Esophagus mucosa (tissue), 1 donor: ENCODE measurements at places on chromosomes 16 and 17.

DNA sequence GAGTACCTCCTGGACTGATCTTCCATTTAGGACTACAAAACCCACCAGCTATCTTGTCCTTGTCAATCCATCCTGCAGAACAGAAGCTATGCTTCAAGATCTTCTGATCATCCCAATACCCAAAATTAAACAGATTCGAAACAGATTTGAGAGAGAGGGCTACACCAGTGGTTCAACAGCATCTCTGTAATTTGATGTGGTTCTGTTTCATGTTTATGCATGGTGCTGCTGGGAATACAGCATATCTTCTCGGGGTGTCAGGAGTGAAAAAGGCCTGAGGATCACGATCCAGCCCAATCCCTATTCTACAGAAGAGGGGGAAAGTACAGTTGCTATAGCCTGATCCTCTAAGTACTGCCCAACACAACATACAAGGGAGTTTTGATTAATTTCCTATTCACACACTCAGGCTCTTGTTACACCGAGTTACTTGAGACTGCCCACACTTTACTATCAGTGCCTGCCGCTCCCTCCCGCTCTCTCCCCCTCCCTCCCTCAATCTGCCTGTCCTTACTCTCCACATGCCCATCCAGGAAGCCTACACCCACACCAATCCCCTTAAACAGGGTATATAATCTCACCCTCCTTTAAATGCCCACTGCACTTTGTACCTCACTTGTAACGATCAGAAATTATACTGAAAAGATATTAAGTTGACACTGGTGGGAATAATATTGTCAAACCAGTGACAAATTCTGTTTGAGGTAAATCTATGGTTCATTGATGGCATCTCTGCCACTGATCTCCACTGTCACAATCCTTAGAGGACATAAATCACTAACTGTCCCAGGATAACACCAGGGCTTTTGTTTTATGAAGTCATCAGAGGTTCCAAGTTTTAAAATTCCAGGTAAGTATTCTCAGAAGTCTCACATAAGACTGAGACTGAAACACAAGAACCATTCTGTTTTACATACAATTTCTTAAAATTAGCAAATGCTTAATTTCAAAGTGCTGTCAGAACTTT is 89.3 kb upstream of the PLEKHM1 start:
- ATAC-seq: no peak

DNA sequence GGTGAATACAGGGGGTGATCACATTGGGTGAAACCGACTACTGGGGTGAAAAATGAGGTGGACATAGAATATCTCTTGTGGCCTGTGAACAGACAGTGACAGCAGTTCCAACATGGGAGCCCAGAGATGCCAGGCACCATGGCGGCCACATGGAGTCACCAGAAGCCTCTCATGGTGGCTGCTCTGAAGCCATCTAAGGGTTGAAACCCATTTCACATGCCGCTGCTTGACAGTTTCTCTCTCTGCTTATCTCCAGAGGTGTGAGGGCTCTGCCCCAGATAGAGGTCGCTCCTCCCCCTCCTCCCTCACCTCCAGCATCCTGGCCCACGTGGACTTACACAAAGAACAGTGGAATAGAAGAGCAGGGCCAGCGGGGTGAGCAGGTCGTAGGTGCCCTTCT is 37.9 kb upstream of the PIK3R6 start:
- ATAC-seq: no peak

DNA sequence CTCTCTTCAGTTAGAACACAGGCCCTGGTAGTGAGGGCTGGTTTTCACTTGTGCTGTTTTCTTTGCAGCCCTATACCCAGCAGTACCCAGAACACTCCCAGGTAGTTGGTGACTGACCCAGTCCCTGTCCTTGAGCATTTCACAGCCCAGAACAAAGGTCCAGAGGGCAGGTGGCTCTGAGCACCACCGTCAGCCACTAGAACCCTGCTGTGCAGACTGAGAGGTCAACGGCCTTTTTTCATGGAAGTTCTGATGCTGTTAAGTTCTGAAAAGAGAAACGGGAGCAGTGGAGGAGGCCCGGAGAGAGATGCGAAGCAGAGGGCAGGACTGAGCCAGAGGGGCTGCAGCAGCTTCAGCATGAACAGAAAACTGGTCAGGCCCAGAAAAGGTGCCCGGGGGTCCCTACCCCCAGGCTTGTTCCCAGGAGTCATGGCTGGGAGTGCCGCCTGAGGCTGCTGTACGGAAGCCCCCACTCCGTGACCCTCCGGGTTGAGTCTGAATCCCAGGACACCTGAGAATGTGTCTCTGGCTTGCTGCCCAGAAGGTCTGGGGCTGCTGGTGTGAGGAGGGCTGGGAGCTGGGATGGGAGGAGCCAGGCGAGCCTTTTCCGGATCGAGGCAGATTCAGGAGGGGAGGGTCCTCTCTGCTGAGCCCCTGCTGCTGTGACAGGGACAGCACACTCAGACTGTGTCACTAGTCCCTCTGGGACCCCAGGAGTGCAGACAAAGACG is 8.7 kb downstream of the ZNF276 start:
- ATAC-seq: no peak

DNA sequence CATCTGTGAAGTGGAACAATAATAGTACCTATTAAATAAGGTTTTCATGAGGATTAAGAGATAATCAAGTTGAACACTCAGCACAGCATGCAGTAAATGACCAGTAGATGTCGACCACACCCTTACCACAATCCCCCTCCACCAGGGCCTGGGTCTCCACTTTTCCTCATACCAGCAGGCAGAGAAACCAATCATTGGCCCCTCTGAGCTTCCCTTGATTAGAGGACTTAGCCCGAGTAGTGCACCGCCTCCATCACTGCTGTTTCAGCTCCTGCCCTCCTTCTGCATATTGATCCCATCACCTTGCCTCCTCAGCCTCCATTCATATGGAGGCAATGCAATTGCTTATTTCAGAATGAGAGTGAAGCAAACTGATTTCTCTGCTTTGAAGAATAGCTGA is 96.5 kb upstream of the CDH11 start:
- ATAC-seq: no peak

DNA sequence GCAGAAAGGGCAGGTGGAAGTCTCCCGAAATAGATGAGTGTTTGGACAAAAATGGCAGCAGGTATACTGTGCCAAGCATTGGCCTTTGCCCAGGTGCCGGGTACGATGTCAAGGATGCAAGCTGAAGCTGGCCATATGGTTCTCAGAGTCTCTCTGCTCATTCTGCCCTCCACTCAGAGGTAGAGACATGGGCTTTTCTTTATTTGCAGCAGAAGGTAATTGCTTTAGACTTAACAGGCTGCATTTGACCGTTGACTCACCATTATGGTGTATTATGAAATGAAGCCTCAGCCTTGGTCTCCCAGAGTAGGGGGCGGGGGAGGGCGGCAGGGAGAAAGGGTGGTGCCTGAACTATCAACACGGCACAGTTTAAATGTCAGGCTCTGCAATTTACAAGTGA is 969.1 kb upstream of the EEF2KMT start:
- ATAC-seq: no peak

DNA sequence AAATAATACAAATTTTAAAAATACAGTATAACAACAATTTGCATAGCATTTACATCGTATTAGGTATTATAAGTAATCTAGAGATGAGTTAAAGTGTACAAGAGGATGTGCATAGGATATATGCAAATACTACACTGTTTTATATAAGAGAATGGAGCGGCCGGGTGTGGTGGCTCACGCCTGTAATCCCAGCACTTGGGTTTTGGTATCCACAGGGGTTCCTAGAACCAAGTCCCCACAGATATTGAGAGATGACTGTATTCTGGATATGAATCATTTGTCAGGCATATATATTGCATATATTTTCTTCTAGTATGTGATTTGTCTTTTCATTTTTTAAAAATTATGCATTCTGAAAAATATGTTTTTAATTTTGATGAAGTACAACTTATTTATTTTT is 77.5 kb upstream of the MSI2 start:
- ATAC-seq: no peak

- ATAC-seq: peak; percentile 76
Observed at GRCh38 chr16:87635541-87636049, 33.3 kb downstream of the JPH3 start.

GRCh38 chr16:47511882-47512281 is 50.8 kb downstream of the PHKB start:
- no peak for ATAC-seq

GRCh38 chr17:17425005-17425404 is 51.8 kb upstream of the MED9 start:
- ATAC-seq: no peak

- no peak for ATAC-seq
Observed at GRCh38 chr17:54196751-54197150, 374.0 kb downstream of the KIF2B start.

- ATAC-seq: no peak
Observed at GRCh38 chr17:19325542-19325941, 37.0 kb downstream of the B9D1 start.

- ATAC-seq: no peak
Observed at GRCh38 chr17:75661531-75661930, 5.4 kb downstream of the RECQL5 start.

DNA sequence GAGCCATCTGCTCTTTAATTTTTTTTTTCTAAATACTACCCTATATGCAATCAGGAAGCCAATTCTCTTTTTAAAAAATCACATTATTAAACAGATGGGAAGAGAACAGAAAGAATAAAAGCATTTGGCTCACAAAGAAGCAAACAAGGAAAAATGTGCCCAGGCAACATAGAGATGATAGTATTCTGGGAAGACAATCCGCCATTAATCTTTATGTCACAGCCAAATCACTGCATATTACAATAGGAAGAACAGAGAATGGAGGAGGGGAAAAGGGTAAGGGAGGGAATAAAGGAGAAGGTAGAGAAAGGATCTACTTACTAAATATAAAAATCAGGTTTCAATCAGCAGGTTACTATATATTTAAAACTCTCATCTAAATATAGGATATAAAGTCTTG is 34.3 kb downstream of the STAT5B start:
- ATAC-seq: no peak

DNA sequence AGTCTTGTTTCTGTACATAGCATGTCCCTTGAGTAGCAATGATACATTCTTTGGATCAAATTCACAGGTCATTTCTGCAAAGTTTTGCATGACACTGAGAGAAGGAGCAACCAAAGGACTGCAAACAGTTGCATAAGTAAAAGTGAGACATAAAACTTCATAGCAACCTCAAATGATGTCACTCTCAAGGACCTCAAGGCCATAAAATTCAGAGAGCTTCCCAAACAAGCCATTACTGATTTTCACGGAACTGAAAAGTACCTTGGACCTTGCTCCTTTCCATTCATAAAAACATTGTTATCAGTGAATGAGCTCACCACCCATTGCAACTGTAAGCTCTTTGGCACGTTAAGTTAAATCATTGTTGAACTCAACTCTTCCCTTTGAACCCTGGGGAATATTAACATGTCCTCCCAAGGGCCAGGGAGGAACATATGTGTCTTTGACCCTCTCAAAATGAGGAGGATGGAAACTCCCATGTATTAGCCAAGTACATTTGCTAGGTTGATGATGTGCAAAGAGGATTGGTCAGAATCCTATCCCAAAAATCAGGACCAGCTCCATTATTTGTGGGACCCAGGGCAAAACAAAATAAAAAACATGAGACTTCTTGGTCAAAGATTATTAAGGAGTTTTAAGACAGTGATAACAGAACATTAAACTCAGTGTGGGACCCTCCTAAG is 275.0 kb upstream of the DYNLRB2 start:
- ATAC-seq: no peak

- no peak for ATAC-seq
Observed at GRCh38 chr16:2210386-2211365, at the start of gene BRICD5. Gene BRICD5 (minus strand): TSS chr16:2210863. CDS start chr16:2210833, 30 bp downstream.

DNA sequence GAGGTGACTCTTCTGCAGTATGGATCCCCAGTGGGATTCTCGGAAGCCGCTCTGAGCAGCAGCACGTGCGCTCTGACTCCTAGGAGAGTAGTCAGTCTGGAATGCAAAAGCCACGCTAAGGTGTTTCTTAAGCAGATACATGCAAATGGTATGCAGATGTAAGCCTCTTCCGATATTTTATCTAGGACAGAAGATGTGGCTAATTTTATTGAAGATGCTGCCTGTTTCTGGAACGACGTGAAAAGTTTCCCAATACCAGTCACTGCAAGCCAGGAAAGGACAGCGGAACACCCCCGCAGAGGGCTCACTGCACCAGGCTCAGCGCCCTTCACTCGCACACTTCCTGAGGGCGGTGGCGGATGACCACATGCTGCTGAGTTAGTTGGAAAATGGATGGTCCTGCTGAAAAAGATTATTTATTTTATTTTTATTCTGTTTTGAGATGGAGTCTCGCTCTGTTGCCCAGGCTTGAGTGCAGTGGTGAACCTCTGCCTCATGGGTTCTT is 10.1 kb downstream of the FADS6 start:
- no peak for ATAC-seq

- no peak for ATAC-seq
Observed at GRCh38 chr17:57135026-57135788, 50.2 kb downstream of the AKAP1 start.

DNA sequence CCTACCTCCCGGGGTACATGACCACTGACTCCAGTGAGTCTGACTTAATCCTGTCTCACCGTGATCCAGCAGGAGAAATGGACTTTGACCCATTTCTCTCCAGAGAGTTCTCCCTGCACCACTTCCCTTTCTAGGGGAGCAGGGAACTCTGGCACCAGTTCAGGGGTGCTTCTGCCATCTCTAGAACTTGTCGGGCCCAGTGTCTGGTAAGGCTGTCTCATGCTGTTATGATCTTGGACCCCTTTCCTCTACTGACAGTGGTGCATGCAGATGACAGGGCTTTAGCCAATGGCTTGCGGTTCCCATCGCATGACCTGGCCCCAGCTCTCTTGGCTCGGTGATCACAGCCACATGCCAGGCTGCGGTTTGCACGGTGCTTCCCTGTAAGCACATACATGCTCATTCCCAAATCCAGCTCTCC is 62.0 kb downstream of the SLC39A11 start:
- ATAC-seq: no peak

- no peak for ATAC-seq
Observed at GRCh38 chr17:47199627-47200324, 9.4 kb upstream of the MYL4 start.

DNA sequence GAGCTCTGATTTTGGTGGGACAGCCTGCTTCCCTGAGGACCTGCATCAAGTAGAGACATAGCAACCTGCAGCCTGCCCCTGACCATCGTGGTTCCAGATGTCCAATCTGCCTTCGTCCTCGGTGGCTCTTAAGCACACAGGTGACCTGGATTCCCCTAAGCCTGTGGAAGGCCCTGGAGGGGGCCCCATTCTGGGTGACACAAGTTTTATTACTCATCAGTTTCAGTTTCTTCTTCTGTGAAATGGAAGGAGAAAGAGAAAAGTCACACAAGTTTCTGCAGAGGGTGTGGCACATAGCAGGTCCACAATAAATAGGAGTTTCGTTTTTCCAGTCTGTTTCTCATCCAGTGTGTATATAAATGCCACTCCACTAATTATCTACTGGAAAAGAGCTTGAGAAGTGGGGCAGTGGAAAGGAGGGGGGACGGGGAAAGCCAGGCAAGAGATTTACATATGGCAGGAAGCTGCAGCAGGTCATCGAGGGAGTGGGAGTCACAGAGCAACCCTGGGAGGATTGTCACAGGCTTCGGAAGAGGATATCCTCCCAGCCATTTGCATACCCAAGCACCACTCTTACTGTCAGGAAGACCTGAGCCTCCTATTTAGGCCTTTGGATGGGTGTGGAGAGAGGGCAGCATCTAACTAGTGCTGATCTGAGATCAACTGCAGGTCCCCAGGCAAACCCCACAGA is 10.0 kb upstream of the NOS2 start:
- ATAC-seq: no peak
